ENCODE measurements at places on chromosomes 11 and 22.
A peak's percentile ranks its signal among the peaks of the same experiment; 100 is the strongest.

- DNase-seq = peak; percentile 62
Measured at GRCh38 chr22:33579448-33580093, 340.7 kb downstream of the LARGE1 start.

DNA sequence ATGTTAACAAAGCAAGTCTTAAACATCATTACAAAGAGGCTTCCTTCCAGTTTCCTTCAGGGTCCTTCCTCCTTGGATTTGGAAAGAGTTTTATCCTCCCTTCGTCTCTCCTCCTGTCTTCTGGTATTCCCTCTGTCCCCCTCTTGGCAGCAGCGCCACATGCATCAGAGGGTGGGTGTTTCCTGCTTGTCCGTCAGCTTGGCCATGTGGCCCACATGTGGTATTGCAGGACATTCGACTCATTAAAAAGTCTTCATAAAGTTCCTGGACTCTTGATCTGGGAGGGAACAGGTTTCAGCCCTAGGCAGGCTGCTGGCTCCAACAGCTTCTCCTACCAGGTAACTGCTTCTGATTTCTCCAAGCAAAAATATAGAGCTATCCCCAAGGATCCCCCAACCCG is 189.8 kb downstream of the CSNK2A3 start:
- no peak for DNase-seq

DNA sequence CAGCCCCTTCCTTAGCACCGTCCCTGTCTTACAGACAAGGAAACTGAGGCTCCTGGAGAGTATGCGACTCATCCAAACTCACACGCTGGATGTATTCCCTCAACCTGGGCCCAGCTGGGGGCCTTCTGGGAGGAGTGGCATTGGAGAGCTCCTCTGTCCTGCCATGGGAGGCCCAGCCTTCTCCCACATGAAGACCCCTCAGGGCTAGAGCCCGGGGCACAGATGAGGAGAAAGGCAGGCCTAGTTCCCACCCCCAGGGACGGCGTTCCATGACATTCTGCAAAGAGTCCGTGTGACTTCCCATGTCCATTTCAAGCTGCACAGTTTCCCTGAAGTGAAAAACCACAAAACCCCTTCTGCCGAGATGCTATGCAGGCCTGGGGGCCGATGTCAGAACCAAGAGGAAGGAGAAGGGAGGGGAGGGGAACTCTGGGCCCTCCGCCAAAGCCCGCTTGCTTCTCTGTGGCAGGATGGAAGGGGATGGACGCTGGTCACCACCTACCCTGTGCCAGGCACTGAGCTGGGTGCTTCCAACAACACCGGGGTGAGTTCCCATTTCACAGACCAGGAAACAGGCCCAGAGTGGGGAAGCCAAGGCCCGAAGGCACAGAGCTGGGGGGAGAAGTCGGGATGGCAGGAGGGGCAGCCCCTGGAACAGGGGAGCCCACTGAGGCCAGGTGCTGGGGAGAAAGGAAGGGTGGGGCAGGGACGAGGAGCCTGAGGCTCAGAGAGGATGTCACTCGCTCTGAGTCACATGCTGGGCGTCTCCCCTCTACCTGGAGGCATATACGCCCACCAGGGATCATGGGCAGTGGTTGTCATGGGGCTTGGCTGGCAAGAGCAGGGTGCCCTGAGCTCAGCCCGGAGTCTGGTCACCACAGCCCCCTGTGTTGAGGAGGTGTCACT is 15.7 kb downstream of the RAC2 start:
- no peak for DNase-seq

DNA sequence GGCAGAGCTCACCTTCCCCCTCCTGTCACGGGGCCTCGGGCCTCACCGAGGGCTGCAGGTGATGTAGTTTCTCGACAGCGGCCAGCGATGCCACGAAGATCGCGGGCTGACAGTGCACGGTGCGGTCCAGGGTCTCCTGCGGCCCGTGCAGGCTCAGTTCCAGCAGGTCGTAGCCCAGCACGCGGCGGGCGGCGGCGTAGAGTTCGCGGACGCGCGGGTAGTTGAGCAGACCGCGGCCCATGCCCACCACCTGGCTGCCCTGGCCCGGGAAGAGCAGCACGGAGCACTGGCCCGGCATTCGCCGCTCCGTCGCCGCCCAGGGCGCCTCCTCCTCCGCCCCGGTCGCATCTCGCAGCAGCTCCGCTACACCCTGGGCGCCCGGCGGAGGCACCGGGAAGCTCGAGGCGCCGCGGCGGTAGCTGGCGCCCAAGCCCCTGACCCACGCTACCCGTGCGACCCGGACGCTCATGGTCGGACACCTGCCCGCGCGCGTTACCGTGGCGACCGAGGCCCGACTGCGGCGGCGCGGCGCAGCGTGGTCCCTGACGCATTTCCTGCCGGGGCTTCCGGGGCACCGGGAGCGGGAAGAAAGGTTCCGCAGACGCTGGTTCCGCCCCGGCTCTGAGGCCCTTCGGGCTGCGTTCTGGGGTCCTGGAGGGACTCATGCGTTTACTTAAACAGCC is at the start of gene MCAT:
TSS of gene MCAT (minus strand) at position 519 of the 683 bp plus-strand sequence. CDS start at position 469, 50 bp downstream.
- peak; percentile 72 for DNase-seq

GRCh38 chr11:59259047-59259446 is 46.3 kb upstream of the MPEG1 start:
- no peak for DNase-seq

DNA sequence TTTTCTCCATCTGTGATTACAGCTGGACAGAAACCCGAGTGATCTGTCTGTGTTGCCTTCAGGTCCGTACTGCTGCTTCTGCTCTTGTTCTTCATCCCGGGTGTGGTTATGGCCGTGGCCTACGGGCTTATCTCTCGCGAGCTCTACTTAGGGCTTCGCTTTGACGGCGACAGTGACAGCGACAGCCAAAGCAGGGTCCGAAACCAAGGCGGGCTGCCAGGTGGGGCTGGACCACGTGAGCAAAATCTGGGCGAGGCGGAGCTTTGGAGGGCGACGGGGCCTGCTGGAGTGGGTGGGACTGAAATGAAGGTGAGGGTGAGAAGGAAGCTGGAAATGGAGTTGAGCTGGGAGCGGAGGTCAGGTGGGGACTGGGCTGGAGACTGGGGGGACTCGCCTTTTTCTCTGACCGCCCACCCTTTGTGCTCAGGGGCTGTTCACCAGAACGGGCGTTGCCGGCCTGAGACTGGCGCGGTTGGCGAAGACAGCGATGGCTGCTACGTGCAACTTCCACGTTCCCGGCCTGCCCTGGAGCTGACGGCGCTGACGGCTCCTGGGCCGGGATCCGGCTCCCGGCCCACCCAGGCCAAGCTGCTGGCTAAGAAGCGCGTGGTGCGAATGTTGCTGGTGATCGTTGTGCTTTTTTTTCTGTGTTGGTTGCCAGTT is 11.1 kb downstream of the CCKBR start:
- DNase-seq = no peak

GRCh38 chr11:31366795-31367194 is 2.7 kb downstream of the DCDC1 start:
- no peak for DNase-seq

DNA sequence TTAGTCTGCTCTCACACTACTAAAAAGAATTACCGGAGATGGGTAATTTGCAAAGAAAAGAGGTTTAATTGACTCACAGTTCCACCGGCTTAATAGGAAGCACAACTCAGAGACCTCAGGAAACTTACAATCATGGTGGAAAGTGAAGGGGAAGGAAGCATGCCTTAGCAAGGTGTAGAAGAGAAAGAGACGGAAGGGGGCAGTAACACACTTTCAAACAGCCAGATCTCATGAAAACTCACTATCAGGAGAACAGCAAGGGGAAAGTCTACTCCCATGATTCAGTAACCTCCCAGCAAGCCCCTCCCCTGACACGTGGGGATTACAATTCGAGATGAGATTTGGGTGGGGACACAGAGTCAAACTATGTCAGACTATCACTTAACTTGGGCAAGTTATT is 236.6 kb upstream of the ANO3 start:
- DNase-seq = no peak

DNA sequence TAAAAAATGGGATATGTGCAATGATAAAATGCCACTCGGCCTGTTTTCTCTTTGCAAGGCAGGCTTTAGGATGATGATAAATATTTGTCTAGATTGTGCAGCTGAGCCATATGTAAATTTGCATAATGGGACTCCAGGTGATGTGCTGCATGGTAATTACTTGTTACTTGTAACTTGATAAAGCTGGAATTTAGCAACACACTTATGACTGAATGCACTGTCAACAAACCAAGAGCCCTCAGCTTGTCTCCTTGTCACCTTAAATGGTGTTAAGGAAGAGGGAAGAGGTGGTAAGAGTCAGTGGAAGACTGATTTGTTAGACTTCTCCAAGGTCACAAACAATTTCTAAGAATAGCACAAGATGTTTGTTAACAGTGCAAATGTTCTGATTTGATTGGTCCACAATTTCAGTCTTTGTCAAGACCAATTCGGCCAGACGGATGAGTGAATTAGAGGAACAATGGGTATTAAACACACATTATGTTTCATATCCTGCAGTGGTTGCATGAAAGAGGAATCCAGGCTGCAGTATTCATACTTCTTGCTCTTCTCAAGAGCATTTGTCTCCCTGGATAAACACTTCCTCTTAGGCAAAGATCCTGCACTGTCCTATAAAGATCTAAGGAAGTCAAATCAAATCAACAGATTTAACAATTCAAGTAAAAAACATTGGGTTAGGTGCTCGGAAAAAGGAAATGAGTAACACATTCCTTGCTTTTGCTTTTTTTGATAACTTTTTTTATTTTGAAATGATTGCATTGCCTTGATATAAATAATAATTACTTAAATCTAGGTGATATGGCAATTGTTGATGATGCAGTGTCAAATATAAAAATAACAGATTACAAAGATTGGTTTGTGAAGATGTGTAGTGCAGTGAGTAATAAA is 448.3 kb upstream of the DDI1 start:
- DNase-seq = peak; percentile 26

DNA sequence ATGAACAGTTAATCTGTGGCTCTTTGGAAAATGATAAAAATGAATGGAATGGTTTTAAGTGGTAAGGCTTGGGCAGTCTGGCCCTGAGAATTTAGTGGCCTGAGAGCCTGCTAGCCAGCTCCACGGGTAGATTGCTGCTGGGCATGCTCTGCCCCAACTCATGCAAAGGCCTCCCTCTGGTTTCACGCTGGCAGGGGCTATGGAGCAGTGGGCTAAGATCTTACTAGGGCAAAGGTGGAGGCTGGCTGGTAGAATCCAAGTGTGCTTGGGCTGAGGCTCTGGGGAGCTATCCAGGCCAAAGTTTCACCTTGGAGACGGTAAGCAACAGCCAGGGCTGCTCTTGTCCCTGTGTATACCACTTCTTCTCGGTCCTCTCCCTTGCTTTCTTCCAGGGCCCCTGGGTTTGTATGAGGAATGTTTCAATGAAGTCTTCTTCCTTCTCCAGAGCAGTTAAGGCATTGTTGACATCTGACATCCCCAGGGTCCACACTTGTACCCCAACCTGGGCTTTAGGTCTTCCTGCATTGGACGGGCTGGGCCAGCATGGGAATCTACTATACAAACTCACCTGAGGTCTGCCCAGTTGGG is 27.4 kb downstream of the UBE2L3 start:
- no peak for DNase-seq

Data from NCI-H2029 (cell line).